ENCODE measurements at places on chromosomes 4 and X.
A peak's percentile ranks its signal among the peaks of the same experiment; 100 is the strongest.

- DNase-seq: no peak
Measured at GRCh38 chrX:7264399-7264798, 116.4 kb upstream of the PUDP start.

DNA sequence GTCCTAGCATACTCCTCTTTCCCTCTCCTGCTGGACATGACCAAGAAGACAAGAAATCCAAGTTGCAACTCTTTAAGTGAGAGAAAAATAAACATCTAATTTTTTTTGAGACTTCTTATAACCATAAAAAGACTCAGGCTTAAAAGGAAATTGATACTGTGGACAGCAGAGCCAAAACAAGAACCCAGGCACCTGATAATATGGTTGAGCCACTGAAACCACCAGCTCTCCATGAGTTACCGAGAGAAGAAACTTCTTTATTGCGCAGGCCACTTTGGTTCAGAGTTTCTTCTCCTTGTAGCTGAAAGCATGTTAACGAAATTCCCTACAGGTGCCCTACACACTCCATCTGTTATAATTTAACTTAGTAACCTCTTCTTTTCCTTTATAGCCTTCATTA is 11.3 kb upstream of the SPCS3 start:
- no peak for DNase-seq

DNA sequence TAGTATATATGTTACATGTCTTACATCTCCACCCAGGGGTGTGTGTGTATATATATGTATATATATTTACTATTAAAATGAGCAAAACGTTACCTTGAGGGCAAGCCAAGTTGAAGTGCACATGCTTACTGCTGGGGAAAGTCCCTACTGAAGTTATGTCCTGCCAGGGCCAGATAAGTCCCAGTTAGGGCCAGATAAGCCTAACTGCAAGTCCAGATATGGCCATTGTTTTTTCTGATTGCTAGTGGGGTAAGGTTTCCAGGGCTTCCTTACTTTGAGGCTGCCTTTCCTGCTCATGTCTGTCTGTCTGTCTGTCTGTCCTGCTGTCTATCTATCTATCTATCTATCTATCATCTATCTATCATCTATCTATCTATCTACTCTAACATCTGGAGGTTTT is 19.3 kb upstream of the ZNF81 start:
- no peak for DNase-seq

DNA sequence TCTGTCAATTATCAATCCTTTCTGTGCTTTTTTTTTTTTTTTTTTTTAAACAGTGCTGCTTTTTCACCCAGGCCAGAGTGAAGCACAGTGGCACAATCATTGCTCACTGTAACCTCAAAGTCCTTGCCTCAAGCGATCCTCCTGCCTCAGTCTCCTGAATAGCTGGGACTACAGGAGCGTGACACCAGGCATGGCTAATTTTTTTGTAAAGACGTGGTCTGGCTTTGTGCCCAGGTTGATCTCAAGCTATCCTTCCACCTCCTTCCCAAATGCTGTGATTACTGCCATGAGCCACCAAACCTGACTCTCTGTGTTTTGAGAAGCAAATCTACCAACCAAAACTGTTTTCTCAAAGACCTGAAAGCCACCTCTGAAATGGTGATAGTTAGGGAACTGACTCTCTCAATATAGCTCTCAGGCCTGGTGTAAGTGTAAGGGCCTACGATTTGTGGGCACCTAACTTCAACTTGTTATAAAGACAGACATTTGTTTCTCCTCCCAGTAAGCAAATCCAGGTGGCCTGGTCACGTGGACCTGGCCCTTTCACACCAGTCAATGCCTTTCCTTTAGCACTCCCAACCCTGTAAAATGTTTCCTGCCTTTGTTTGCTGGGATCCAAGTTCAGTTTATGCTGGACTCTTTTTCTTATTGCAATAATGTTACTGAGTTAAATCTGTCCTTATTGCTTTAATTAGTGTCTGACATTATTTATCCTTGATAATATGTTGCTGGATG is 2015.9 kb downstream of the PCDH7 start:
- DNase-seq: no peak

- no peak for DNase-seq
Measured at GRCh38 chrX:24335871-24336270, 22.0 kb upstream of the SUPT20HL2 start.

- DNase-seq: no peak
Measured at GRCh38 chr4:39324897-39325613, 41.1 kb downstream of the RFC1 start.

DNA sequence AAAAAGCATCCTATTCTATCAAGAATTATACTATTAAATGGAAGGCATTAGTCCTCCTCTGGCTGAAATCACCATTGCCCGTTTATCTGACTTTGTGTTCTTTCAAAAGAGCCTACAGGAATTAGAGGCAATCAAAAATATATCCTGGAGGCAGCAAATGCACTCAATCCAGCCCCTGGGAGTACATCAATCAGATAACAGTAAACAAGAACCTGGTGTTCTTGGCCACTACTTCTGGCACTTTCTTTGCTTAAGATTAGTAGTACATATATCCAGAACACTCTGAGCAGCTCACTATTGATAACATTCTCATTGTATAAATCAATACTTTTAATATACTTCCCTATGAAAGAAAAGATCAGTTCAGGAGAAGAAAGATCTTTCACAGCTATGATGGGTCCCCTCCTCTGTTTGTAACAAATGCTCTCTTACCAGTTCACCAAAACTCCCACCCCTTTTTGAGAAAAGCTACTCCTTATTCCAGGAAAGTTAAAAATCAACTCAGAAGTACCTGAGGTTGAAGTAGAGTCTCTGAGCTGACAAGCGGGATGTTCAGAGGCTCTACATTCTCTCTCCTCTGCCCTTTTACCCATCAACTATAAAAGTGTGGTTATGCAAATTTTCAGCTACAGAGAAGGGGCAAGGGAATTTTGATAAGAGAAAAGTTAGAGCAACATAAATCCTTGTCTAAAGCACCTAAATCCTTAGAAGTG is 176.0 kb downstream of the COX18 start:
- DNase-seq: no peak

- no peak for DNase-seq
Measured at GRCh38 chrX:33855251-33855650, 276.9 kb downstream of the FAM47A start.

DNA sequence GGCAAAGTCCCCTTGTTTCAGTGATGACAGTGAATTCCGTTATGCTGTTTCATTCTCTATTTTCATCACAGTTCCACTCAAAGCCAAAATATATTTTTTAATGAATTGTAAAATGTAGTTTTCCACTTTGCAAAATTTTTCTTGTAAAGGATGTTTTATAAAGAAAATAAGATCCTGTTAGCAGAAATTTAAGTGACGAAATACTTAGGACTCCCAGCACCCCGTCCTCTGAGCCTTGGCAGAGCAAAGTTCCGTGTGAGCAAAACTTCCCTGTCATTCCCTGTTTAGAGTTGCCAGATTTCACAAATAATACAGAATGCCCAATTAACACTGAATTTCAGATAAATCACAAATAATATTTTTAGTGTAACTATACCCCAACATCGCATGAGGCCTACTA is 81.0 kb upstream of the RBPJ start:
- DNase-seq: no peak

DNA sequence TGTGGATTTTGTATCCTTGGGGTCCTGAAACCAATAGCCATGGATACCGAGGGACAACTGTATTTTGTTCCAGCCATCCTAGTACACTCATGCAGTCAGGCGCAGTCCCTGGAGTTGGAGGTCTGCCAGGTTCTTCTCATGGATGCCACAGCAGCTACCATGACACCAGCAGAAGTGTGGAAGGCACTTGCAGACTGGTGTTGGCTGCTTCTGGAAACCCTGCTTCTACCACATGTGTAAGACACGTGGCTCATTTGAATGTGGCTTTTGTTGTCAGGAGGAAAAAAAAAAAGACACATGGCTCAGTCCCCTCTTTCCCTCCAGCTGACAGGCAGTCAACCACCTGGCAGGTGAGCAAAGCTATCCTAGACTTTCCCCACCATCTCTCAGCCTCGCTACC is 19.4 kb downstream of the DRD5 start:
- no peak for DNase-seq

GRCh38 chrX:12910423-12911121 is 4.2 kb downstream of the TLR8 start:
- DNase-seq: no peak

- DNase-seq: no peak
Measured at GRCh38 chr4:78610546-78611214, 59.1 kb downstream of the ANXA3 start.

- DNase-seq: no peak
Measured at GRCh38 chr4:86243750-86244149, 116.1 kb downstream of the MAPK10 start.

DNA sequence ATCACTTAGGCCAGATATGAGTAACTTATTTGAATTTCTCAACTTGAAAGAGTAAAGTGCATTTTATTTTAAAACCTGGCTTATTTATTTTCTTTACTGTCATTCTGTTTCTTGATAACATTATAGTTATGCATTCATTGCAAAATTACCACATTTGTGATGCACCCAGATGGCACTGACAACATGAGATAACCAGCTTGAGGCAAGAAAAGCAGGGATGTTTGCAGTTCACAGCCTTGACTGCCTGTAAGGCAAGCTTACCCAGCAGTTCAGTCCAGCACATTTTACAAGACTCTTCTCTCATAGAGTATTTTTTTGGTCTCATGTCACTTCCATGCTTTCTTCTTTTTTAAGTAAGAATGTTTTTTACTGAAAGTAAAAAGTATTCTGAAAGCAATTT is 25.3 kb upstream of the EPGN start:
- DNase-seq: no peak

DNA sequence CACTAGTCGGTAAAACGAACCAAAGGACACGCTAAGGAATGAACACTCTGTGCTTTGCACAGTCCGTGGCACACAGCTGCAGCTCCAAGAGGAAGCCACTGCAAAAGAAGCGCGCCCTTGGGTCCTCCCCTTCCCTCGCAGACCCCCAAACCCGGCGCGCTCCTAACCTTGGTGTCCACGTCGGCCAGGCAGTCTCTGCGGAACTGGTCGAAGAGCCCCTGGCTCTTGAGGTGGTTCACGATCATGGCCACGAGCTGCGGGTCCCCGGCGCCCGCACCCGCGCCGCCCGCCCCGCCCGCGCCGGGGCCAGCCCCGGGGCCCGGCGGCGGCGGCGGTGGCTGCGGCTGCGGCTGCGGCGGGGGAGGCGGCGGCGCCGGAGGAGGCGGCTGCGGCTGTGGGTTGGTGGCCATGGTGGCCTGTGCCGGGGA is 333 bp downstream of the BOD1L1 start:
- DNase-seq: no peak

- no peak for DNase-seq
Measured at GRCh38 chr4:33080275-33080674, 2360.1 kb downstream of the PCDH7 start.

DNA sequence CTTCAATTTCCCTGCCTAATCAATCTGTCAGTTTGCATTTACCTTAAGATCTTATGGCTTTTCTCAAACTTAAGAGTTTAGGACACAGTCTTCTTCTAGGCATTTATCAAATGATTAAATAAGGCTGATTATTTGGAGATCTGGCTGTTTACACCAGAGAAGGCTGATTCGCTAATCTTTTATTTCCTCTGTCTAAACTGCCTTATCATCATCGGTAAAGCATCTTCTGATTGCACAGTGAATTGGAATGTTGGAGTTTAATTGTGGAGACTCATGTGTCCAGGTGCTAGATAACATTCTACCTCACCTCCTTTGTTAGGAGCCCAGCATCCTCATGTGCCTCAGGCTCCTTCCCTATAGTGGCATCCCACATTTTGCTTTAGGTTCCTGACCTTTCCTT is 100.3 kb upstream of the DDIT4L start:
- peak; percentile 21 for DNase-seq

GRCh38 chrX:38474543-38474942 is 86.8 kb upstream of the TSPAN7 start:
- DNase-seq: no peak

DNA sequence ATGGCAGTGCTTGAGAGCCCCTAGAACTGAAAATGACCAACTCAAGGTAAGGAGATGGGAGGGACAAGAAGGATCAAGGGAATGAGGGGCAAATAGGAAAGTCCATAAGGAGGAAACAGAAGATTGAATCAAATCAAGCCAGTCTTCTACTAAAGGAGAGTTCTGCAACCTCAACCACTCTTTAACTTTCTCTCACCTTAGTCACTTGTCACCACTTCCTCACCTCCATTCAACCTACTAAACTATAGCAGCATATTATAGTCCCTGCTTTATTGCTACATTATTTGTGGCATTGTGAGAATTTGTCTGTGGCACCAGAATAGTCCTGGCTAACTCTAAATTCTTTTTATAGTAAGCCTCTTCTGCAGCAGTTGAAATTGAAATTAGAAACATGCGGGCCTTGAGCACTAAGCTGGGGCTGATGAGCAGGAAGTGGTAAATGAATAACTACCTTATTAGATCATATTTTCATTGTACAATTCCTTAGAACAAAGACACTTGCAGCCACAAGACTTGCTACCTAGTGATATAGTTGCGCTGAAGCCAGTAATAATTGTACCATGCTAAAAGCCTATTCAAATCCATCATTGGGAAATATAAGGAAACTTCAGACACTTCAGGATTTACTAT is 336.9 kb downstream of the ZNF674 start:
- DNase-seq: no peak

- peak; percentile 47 for DNase-seq
Measured at GRCh38 chr4:2934813-2935761, 28.1 kb downstream of the NOP14 start.

DNA sequence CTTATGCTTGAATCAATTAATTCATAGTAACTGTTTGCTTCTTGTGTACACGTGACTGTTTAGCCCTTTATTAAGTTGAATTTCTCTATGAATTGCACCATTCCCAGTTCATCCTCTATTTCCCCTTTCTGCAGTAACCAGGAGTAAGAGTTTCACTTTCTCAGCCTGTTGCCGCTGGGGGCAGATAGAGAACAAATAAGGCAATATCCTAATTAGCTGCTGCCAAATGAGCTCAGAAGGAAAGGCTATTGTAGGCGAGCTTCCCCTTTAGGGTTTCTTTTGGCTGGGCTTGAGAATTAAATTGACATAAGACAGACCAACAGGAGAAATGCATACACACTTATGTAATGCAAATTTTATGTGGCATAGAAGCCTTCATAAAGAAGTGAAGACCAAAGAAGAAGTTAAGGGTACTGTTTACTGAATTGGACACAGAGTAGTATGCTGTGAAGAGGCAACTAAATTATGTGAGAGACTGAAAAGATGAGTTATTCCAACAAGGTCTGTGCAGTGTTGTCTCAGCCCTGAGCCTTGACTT is 1594.7 kb downstream of the TECRL start:
- DNase-seq: no peak

DNA sequence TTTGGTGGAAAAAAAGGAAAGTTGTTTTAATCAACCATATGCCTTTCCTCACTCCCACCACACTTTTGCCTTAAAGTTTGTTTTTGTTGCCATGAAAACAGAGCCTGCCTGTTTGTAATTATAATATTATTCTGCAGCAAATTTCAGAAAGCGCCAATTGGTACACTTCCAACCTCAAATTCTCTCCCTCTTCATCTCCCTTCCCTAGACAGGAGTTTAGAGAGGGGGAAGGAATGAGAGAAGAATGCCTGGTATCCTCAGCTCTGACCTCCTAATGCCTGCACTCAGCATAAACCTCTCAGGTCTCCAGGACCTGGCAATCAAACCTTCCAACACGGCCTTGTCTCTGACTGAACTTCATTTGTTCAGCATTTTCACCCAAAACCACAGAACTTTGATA is 138.4 kb upstream of the HCCS start:
- no peak for DNase-seq

GRCh38 chr4:123383566-123383965 is 13.0 kb upstream of the SPRY1 start:
- no peak for DNase-seq
